ENCODE measurements at places on chromosomes 13 and 19.

DNA sequence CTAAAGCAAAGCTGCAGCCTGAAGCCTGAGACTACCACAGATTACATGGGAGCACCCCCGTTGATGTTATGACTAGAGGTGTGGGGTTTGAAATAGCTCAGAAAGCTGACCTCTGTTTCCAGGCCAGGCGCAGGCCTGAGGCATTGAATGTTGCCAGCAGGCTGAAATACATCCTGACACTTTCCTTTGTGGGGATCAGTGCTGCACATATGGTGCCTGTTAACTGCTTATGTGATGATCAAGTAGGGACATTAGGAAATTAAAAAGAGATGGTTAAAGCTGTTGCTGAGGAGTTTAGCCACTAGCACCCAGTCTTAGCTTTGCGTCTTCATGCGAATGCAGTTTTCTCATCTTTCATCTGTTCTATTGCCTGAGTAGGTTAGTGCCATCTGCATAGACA is 83.2 kb downstream of the CCNA1 start:
- DNase-seq, result no peak

DNA sequence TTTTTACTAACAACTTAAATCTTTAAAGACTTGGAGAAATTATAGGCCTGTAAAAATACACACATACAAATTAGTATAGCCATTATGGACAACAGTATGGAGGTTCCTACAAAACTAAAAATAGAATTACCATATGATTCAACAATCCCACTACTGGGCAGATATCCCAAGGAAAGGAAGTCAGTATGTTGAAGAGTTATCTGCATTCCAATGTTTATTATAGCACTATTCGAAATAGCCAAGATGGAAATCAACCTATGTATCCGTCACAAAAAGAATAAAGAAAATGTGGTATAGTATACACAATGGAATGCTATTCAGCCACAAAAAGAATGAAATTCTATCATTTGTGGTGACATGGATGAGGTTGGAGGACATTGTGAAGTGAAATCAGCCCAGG is 37.2 kb downstream of the SLITRK1 start:
- no peak for DNase-seq

DNA sequence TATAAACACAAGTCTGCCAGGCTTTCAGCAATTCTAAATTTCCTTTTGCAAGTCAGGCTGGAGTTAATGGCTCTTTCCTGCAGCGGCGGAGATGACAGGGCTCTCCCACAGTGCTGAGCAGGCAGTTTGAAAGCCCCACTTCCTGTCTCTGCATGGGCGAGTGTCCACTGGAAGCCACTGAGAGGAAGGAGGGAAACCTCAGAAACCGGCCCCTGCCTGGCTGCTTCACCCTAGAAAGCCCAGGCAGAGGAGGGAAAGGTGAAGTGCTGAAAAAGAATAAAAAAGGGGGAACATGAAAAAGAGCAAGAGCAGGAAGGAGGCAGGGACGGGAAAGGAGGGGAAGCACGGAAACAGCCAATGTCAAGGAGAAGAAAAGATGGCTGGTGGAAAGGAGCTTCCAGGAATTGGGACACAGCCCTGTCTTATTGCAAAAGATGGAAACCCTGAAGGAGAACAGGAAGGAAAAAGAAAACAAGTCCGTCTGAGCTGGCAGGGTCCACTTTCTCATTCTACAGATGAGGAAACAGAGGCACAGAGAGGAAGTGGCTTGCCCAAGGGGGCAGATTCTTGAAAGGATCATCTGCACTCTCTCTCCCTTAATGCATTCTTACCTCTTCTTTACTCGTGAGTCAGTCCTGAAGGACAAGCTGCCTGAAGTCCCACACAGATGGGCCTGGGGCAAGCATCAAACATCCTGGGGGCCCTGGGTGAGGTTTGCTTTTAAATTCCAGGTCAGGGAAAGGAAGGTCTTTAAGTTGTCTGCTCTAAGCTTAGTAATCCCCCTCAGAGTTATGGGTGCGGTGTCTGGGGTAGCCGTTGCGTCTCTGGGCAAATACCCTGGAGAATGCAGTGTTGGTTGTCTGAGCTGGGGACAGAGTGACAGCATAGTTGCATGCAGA is 38.8 kb upstream of the ALOX5AP start:
- DNase-seq, result no peak

- DNase-seq, result no peak
These were observed 513.6 kb downstream of the IRS2 start for GRCh38 chr13:109272595-109273325.

- DNase-seq, result no peak
These were observed 97.0 kb downstream of the DCT start for GRCh38 chr13:94382517-94382916.

DNA sequence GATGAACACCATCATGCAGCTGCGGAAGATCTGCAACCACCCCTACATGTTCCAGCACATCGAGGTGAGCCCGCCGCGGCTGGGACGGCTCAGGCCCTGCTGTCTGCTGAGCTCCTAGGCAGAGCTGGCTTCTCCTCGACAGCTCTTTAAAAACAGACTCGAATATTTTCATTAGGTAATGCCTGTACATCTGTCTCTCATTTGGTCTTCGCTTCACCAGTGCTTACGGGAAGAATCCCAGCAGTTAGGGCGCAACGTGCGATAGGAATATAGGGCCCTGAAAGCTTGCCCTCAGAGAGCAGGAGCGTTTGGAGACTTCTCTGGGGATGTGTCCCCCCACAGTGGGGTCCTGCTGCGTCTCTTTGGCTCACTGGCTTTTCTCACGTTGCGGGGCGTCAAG is 63.8 kb upstream of the LDLR start:
- DNase-seq, result no peak

Data from stimulated activated CD8-positive, alpha-beta memory T cell treated with anti-CD3 and anti-CD28 coated beads, Interleukin-2, amount 100 ng/mL, for 1 hour (primary cell).